ENCODE measurements at places on chromosomes 4 and X.

DNA sequence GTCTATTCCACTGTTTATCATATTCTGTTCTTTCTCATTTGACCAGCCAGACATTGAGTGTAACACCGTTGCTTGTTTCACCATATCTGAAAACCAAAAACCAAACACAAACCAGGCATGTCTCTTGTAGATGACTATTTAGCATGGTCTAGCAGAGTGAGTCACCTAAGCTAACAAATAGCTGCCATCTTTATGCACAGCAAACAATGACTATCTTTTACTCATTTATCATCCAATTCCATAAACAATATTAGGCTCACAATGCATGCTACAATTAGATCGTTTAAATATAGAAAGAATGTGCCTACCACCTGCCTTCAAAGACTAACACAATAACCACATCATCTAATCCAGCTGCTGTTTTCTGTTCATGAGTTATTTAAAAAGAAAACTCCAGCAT, 495.4 kb downstream of the PCDH19 start:
- DNase-seq, result no peak

DNA sequence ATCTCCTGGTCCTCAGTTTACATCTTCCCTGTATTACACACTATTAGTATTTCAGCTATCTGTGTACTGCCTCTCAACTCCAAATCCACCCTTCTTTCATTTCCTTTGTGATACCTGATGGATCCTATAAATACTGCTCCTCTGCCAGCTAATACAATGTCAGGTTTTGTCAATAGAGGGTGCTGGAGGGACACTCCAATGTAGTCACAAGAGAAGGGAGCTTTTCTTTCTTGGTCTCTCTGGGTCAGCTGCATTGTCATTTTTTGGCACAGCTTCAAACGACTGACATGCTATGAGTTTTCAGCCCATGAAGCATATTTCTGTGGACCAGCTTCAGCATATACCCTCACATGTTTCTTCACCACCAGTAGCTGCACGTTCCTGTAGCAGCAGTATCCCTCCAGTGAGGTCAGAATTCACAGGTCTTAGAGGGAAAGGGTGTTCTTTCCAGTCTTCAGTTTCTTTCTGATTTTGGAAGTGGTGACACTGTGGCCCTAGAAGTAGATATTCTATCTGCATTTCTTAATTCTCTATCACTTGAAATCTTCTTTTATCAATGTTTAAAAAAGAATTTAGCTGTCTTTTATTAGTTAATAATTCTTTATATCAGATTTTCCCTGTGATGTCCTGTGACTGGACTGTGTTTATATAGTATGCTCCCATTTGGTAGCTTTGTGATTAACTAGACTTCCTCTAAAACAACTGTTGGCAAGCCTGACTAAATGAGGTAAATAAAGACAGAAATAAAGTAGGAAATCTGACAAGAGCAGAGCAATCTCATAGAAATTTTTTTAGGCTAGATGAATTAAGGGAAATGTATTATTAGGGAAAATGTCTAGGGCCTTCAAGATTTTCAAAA, 60.6 kb downstream of the GABRA2 start:
- peak; percentile 36 for DNase-seq

- no peak for DNase-seq
Observed at GRCh38 chrX:148290931-148291330, 209.5 kb upstream of the AFF2 start.

- no peak for DNase-seq
Observed at GRCh38 chrX:10041383-10041782, 74.2 kb downstream of the CLDN34 start.

GRCh38 chr4:1405636-1406393, 427 bp downstream of the NKX1-1 start:
- DNase-seq, result no peak

DNA sequence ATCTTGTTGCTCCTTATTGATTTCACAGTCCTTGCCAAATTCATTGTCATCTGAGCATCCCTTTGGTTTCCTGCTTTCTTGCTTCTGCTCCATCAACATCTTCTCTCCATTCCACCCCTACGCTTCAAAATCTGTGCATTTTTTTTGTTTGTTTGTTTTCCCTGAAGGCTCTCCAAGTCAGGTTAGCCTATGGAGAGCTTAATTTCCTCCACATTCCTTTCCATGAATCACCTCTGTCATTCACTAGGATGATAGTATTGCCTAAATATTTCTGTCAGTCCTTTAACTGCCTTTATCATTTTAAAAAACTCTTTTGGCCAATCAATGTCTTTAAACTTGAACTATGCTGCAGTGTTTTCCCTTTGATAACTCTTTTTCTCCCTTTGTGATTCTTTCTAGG, 67.7 kb downstream of the PPARGC1A start:
- DNase-seq, result no peak

- no peak for DNase-seq
Observed at GRCh38 chr4:139912445-139912844, 241.5 kb downstream of the MAML3 start.

DNA sequence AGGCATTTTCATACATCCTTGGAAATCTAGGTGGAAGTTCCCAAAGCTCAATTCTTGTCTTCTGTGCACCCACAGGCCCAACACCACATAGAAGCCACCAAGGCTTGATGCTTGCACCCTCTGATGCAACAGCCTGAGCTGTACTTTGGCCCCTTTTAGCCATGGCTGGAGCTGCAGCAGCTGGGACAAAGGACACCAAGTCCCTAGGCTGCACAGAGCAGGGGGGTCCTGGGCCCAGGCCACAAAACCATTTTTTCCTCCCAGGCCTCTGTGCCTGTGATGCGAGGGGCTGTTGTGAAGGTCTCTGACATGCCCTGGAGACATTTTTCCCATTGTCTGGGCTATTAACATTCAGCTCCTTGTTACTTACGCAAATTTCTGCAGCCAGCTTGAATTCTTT, 124.0 kb upstream of the S100G start:
- DNase-seq, result no peak

- peak; percentile 45 for DNase-seq
Observed at GRCh38 chr4:175509320-175509719, 302.7 kb downstream of the GPM6A start.

- DNase-seq, result no peak
Observed at GRCh38 chr4:163280703-163281519, 51.5 kb downstream of the NPY1R start.

DNA sequence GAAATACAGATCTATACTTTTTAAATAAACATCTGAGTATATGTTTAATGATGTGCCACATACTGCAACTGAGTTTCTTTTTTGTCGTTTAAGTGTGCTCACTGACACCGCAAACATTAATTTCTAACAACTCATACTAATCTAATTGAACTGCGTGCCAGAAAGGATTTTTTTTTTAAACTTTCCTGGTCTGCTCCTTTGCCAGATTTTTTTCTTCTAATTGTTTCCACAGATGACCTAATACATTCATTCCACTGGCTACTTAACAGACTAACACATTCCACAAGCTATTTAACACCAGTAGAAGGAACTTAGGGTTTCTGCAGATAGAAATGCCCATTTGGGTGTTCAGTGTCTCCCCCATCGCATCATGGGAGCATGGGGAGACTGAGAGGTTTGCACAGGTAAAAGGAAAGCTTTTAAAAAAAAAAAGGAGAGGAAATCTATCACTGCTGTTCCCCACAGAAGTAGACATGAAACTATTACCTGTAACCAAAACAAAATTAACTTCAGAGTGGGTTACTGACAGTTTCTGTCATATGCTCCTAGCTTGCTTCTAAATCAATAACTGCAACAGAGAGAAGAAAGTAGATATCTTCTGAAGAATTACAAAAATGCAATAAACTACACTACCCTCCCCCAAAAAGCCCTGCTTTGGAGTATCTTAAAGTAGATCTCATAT, 31.6 kb downstream of the SH3KBP1 start:
- no peak for DNase-seq

GRCh38 chrX:40543661-40544328, 37.0 kb upstream of the ATP6AP2 start:
- DNase-seq, result peak; percentile 75

- DNase-seq, result no peak
Observed at GRCh38 chrX:32896088-32896487, 315.3 kb downstream of the DMD start.

DNA sequence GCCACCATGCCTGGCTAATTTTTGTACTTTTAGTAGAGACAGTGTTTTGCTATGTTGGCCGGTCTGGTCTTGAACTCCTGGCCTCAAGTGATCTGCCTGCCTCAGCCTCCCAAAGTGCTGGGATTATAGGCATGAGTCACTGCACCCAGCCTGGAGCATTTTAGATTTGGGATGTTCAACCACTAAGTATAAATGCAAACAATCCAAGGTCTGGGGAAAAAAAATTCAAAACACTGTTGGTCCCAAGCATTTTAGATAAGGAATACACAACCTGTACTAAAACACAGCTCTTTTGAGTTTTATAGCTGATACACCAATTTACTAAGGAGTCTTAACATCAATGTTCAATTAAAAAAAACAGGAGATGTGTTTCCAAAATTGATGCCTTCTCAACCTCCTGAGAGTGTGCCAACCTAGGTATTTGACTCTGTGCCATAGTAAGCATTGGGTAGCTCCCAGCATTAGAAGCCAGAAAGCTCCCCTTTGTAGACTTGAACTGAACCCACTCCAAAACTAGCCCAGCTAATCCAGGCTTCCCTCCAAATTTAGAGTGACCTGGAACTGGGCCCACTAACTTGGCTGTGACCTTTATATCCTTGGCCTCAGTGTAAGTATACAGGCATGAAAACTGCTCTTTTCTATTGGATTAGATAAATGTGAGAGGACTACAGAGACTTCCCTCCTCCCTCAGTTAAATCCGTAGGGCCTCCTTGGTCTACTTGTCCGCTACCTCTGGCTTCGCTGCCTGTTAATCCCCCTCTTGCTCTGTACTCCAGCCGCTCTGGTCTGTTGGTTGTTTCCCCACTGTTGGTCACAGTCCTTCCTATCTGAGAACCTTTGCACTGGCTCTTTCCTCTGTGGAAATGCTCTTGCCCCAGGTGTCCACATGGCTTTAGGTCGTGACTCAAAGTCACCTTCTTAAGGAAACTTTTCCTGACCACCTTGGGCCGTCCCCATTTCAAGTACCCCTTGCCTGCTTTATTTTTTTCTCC, 77.6 kb downstream of the CCKAR start:
- no peak for DNase-seq

DNA sequence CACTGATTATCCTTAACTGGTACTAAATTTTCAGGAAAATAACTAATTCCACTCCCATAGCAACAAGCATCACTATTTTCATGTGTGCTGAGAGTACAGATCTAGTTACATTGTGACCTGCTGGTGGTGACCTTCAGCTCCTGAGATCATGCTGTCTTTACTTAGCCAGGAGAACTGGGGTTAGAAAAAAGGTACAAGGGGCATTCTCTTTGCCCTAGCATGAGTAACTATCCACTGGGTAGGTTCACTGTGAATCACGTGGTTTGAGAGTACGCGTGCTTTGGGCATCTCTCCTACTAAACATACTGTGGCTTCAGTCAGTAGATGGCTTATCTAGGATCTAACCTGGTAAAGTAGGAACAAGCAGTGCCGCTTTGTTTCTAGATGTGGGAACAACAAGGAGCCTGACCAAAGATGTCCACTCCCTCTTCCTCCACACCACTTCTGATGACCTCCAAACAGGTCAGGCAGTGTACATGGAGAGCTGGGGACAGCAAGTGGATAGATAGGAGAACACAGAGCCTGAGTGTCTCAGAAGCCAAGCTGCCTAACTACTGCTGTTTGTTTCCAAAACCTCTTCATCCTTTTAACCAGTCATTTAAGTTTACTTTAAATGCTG, 90.2 kb downstream of the CBR4 start:
- no peak for DNase-seq

DNA sequence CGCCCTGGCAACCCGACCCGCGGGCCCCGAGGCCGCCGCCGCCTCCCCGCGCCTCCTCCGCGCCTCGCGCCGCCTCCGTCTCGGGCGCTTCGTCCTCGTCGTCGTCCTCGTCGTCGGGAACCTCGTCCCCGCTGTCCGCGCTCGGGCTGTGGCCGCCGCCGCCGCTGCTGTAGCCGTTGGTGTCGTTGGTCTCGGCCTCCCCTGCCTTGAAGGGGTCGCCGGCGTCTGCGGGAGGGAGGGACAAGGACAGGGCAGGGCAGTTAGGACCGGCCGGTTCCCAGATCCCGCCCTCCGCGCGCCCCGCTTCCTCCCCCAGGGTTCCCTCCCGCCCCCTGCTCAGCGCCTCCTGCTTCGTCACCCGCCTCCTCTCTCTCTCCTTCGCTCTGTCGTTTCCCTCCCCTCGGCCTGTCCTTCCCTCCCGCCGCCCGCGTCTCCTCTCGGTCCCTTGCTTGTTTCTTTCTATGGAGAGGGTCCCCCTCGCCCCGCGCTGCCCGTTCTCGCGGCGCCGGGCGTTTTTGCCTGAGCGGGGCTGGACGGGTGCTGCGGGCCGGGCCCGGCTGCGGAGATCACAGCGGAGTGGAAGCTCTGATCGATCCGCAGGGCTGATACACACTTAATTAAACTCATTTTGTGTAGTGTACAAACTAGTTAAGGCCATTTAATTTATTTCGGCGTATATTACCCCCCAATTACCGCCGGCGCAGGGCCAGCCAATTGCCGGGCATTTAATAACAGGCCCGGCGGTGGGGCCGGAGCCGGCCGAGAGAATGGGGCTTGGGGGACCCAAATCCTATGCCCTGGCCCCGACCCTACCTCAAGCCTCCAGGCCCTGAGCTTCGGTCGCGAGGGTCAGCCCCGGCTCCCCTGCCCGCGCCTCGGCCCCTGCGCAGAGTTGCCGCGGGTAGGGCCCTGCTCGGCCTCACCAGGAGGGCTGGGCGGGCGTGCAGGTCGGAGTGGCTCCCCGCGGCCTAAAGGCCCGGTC, 2.4 kb downstream of the NKX1-1 start:
- DNase-seq, result no peak

GRCh38 chrX:104618106-104618895, 52.3 kb downstream of the IL1RAPL2 start:
- no peak for DNase-seq

- DNase-seq, result no peak
Observed at GRCh38 chr4:69974631-69975030, 9.1 kb upstream of the CSN2 start.

DNA sequence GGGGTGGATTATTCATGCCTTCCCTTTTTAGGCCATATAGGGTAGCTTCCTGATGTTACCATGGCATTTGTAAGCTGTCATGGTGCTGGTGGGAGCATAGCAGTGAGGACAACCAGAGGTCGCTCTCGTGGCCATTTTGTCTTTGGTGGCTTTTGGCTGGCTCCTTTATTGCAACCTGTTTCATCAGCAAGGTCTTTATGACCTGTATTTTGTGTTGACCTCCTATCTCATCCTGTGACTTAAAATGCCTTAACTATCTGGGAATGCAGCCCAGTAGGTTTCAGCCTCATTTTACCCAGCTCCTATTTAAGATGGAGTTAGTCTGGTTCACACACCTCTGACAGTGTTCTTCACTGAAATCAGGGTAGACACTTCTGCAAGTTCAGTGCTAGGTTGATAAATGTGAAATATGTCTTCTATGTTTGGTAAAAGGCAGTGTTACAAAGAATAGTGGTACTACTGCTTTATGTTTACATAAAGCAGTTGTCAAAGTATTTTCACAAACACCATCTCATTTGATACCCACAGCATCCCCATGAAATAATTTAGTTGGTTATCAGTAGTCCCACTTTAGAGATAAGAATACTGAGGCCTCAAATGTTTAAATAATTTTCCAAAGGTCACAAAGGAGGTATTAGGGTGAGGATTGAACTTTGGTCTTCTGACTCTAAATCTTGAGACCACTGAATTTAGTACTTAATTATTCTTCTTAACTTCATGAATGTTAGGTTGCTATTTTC, 77.1 kb upstream of the C4orf54 start:
- DNase-seq, result no peak

All from KBM-7 (cell line).